ENCODE measurements at places on chromosomes 5 and 9.
A peak's percentile ranks its signal among the peaks of the same experiment; 100 is the strongest.

- DNase-seq: no peak
These were observed 101.7 kb upstream of the TLX3 start for GRCh38 chr5:171207256-171207847.

DNA sequence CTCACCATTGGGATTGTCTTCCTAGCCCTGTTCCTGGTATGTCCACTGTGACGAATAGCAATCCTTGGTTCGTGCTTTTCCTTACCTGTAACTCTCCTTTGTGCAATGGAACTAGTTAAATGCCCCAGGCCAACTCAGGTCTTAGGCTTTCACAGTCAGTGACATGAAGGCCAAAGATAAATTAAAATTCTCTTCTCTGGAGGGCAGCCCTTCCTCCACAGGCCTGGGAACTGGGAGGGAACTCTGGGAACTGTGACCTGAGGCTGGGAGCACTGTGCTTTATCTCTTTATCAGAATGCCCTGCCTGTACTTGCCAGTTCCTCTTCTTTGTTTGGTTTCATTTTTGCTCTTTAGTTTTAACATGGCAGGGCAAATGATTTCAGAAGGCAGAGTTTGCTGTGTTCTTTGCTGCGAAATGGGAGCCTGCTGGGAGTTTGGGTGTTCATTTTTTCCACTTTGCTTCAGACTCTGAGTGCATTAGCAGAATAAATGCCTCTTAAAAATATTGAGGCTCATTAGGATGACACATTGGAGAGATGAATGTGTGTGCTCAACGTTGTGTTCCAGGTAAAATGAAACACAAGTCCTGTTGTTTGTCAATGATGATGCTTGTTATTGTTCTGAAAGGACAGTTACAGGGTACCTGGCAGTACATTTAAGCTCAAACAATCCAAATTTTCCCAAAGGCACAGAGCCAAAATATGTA is 118.1 kb downstream of the NUDT12 start:
- DNase-seq: no peak

DNA sequence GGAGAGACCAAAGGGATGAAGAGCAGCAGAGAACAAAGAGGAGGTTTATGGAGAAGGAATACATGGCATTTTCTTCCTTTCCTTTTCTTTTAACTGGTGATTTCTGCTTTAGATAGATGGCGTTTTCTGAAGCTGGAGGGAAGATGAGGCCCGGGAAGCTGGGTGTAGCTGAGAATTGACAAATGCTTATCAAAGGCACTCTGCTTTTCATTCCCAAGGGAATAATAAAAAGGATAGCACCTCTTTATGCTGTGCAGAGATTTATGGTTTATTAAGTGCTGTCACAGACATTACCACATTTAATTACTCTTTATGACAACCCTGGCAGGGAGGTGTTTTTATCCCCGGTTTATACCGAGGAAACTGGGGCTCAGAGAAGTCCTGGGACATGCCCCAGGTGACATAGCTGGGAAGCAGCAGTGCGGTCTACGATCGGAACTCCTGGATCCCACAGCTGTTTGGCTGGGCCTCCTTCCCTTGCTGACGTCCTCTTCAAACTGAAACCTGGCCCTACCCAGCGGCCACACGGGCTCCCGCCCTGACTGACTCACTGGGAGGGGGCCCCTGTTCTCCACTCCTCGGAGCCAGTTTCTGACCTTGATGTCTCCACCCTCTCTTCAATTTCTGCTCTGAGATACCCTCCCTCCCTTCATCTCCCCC is 8.2 kb upstream of the EPB41L4B start:
- DNase-seq: peak; percentile 20

DNA sequence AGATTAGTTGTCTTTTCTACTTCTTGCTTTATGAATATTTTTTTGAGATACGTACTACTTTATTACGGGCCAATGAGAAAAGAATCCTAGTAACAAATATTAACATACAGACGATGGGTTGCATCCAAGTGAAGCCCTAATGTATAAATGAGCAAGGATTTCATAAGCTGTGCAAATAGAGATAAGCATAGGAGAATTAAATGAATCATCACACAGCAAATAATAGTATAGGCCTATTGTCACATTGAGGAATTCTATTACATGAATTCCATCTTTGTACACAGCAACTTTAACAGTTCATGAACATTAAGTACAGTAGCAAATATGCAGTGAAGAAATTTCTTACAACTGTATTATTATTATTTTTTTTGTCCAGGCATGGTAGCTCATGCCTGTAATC is 78.0 kb downstream of the ACER2 start:
- DNase-seq: no peak

- no peak for DNase-seq
These were observed 607 bp downstream of the PRELID2 start for GRCh38 chr5:145834554-145834916.

DNA sequence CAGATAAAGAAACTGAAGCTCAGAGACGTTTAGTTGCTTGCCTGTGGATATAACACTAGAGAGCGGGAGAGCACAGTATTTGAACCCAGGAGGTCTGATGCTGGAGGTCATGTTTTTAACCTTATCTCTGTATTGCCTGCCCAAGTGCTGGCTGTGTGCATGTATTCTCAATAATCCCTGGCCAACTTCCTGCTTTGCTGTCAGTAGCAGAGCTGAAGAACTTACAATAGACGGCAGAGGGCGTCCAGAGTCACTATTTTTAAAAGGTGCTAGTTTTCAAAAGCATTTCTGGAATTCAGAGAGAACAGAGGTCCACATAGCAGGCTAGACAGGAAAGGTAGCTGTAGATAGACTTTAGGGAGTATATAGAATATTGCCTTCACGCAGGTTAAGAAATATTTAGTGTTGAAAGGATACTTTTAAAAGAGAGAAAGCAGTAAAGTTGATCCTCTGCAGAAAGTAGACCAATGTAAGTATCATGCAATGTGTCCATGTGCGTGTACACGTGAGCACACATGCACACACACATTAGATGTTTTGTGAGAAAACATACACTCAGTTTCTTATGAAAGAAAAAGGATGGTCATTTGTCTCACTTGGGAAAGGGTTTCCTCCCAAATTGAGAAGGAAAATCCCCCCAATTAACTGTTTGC is 46.3 kb downstream of the PTCD2 start:
- peak; percentile 24 for DNase-seq

- DNase-seq: no peak
These were observed 1.7 kb upstream of the ACTL7A start for GRCh38 chr9:108860354-108860753.

DNA sequence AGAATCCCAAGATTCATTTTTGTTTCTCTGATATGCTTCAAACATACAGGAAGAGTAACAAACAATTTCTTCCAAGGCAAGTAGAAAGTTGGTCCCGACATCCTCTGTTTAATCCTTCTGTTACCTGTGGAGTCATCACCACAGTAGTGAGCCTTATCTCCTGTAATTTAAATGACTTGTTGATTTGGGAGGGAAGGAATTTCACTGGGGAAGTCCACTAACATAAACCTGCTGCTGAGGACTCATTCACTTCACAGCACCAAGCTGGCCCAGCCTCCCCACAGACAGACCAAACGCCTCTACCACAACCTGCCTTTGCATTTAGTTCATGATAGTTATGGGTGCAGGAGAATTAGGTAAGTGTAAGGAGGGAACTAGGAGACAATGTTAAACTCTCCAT is 63.2 kb downstream of the PRKACG start:
- no peak for DNase-seq

GRCh38 chr5:80151890-80152289 is 104.0 kb downstream of the SERINC5 start:
- no peak for DNase-seq

DNA sequence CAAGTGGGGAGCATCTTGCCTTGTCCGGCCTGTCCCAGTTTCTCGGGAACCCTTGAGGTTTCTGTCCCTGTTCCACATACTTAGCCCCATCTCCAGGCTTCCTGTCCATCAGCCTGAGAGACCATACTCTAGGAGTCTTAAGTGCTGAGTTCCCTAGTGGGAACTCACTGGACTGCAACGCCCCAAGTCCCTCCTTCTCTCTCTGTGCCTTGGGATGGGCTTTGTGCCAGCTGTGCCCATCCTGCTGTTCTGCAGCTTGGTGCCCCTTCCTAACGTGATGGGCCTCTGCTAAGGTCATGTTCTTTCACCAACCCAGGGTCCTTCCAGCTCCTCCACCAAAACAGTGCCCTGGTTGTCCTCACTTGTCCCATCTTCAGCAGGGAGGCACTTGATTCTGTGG is 222.3 kb upstream of the ANKRD55 start:
- no peak for DNase-seq

DNA sequence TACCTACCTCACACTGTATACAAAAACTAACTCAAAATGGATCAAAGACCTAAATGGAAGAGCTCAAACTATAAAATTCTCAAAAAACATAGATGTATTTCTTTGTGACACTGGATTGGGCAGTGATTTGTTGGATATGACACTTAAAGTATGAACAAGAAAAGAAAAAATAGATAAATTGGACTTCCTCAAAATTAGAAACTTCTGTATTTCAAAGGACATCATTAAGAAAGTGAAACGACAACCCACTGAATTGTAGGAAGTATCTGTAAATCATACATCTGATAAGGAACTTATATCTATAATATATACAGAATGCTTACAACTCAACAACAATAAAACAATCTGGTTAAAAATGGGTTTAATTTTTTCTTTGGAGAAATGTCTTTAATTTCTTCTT is 96.7 kb downstream of the NRG2 start:
- DNase-seq: no peak

DNA sequence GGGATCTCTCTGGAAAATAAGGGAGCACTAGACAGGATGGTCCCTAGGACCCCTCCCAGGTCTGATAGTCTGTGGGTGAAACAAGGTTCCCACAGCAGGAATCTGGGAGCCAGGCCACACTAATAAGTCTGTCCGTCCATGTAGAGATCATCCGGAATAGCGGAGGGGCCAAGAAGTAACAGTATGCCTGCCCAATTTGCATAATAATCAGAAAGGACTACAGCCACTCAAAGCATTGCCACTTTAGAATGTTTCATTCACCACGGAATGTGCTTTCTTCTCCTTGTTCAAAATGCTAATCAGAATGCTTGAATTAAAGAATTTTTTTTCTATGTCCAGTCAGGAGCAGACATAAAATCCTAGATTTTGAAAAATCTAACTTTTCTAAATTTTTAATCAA is 254.9 kb downstream of the ACTL7B start:
- no peak for DNase-seq

DNA sequence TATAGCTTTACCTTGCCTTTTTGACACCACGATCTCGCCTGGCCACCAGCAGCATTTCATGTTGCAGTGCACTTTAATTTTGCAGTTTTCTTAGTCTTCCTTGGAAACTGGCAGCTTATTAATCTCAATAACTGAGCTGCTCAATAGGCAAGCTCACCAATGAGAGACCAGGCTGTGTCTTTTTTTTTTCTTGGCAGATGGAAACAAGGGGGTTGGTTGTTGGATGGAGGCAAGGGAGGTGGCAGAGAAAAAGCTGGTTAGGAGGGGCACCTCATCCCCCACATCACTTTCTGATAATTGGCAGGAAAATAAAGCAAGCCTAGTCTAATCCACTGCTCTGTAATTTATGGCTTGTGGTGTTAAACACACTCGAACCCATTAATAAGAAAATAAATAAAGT is 324.5 kb upstream of the WWC1 start:
- DNase-seq: no peak
